MCF 10A (cell line): ENCODE measurements at places on chromosomes 7 and 10. TPM values are rescaled to one million over a fixed set of nuclear protein-coding genes. Genes with fewer than 3 reads are reported as not detected.

DNA sequence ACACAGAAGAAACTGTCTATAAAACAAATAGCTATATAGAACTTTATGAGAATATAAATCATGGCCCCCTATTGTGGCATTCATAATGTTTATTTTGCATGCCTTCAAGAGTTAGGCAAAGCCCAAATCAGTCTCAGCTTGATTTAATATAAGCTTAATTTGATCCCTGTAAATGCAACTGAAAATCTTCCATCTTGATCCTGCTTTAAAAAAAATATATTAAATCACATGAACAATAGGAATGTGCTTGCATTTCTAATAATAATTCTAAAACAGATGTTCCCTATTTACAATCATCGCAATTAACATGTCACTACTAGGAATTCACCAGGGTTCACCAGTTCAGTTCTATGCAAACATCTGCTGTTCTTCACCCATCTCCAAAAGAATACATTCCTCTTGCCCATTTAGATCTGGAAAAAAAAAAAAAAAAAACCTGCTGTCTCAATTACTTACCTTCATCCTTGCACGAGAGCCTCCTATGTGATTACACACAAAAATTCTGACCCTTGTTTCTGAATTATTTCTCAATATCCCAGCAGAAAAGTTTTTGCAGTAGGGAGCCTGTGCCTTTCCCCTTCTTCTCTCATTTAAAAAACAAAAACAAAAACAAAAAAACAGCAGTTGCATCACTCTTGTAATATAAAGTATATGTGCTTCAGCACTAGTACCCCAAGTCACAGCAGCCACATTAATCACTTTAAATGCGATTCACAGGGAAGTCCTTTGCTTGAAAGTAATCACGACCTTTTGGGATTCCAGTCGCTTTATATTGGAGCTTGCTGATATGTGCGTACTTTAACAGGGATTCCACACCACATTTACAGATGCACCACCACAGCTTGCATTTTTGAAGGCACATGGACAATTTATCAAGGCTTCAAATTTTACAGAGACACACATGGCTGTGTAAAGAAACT, 194.8 kb upstream of the KMT2E start:
- peaks cover 47% of the 10 kb centered on the region for H3K27me3 ChIP-seq
- no peak for DNase-seq
- H3K27ac ChIP-seq = no peak overlapping the region
- no peaks in the 10 kb centered on the region for H3K36me3 ChIP-seq

DNA sequence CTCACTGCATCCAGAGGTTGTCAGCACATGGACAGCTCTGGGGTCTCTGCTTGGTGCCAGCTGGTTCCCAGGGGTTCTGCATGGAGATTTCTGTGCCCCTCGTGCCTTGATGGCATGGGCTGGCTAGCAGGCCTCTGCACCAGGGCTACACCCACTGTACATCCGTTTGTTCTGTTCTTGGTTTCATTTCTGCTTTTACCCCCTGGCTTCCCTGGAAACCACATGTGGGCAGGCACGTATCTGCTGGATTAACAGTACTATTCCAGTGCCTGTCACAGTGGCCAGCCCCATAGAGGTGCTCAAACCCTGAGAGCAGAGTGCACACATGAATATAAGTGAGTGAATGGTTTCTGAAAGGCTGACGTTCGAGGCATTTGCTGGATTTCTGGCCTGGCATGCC, 207.2 kb upstream of the GPR26 start:
- H3K4me3 ChIP-seq = no peak overlapping the region
- H3K36me3 ChIP-seq = no peaks in the 10 kb centered on the region
- peaks cover 3% of the 10 kb centered on the region for H3K27me3 ChIP-seq
- no peaks in the 10 kb centered on the region for H3K4me1 ChIP-seq
- no peak for DNase-seq

DNA sequence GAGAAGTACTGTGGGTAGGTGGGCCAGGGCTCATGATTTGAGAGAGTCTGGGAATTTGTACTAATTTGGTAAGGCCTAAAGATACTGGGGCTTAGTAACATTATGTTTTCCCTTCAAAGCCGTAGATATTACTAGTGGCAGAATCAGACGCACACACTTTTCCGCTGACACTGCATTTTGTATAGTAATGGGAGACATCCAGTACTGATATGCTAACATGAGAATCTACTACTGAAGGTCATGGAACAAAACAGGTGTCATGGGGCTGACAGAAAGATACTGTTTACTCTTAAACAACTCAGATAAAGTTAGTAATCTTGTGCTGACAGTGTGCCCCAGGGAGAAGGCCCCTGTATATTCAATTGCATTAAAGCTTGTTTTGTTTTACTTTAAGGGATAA, 11.1 kb upstream of the GIMAP7 start:
- no peaks in the 10 kb centered on the region for H3K27me3 ChIP-seq
- H3K4me1 ChIP-seq = no peaks in the 10 kb centered on the region
- H3K4me3 ChIP-seq = no peak overlapping the region
- no peaks in the 10 kb centered on the region for H3K36me3 ChIP-seq

- peaks cover 86% of the 10 kb centered on the region for H3K36me3 ChIP-seq
- DNase-seq = no peak
- no peak overlapping the region for H3K27ac ChIP-seq
- no peaks in the 10 kb centered on the region for H3K27me3 ChIP-seq
Observed at GRCh38 chr7:149014309-149014708, 14.0 kb downstream of the PDIA4 start.

- H3K27me3 ChIP-seq = no peaks in the 10 kb centered on the region
- H3K4me1 ChIP-seq = no peaks in the 10 kb centered on the region
- no peaks in the 10 kb centered on the region for H3K36me3 ChIP-seq
- H3K27ac ChIP-seq = no peak overlapping the region
Observed at GRCh38 chr7:107627002-107627401, 33.6 kb upstream of the SLC26A4 start.

- no peak overlapping the region for H3K4me3 ChIP-seq
- no peaks in the 10 kb centered on the region for H3K27me3 ChIP-seq
- H3K4me1 ChIP-seq = no peaks in the 10 kb centered on the region
- no peak overlapping the region for H3K27ac ChIP-seq
- H3K36me3 ChIP-seq = no peaks in the 10 kb centered on the region
- DNase-seq = no peak
Observed at GRCh38 chr10:17368708-17369272, 85.6 kb downstream of the ST8SIA6 start.

DNA sequence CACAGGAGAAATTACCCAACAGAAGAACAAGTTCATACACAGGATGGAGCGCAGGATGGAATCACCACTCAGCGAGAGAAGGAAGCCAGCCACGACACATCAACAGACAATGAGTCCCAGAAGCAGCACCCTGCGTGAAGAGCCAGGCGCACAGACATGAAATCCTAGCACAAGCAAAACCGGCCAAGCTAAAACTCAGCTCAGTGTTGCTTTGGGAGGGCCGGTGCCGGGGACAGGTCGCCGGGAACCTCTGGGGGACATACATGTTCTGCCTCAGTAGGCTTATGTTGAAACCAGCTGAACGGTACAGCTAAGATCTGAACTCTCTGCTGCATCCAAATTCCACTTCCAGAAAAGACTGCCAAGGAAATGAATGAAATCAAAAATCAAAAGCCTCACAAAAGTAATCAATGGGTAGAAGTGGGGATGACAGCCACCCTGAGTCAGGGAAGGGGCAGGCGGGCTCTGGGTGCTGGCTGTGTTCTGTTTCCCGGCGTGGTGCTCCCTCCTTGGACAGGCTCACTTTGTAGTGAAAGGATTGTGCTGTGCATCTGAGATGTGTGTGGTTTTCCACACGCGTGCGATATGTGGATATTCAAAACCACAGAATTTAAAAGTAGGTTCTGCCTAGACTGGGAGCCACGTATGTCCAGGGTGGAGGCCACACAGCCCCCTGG, 114.7 kb downstream of the PDGFA start:
- H3K27me3 ChIP-seq = peaks cover 70% of the 10 kb centered on the region
- no peak for DNase-seq
- H3K27ac ChIP-seq = no peak overlapping the region

GRCh38 chr7:137870684-137871083, 23.9 kb upstream of the DGKI start:
- DNase-seq = no peak
- H3K27ac ChIP-seq = no peak overlapping the region

GRCh38 chr10:23051855-23052331, 43.5 kb upstream of the MSRB2 start:
- peaks cover 17% of the 10 kb centered on the region for H3K4me1 ChIP-seq
- no peak for DNase-seq
- no peaks in the 10 kb centered on the region for H3K36me3 ChIP-seq
- H3K27me3 ChIP-seq = no peaks in the 10 kb centered on the region

- DNase-seq = no peak
- H3K27ac ChIP-seq = no peak overlapping the region
- no peaks in the 10 kb centered on the region for H3K27me3 ChIP-seq
- no peaks in the 10 kb centered on the region for H3K36me3 ChIP-seq
- no peaks in the 10 kb centered on the region for H3K4me1 ChIP-seq
Observed at GRCh38 chr10:118145256-118145655, 98.5 kb upstream of the RAB11FIP2 start.

GRCh38 chr7:134636008-134636449, 10.6 kb upstream of the BPGM start:
- peaks cover 20% of the 10 kb centered on the region for H3K4me1 ChIP-seq
- H3K4me3 ChIP-seq = no peak overlapping the region
- no peaks in the 10 kb centered on the region for H3K27me3 ChIP-seq
- DNase-seq = no peak
- H3K27ac ChIP-seq = no peak overlapping the region

- H3K4me1 ChIP-seq = no peaks in the 10 kb centered on the region
- no peaks in the 10 kb centered on the region for H3K36me3 ChIP-seq
- no peak overlapping the region for H3K27ac ChIP-seq
- DNase-seq = no peak
- H3K27me3 ChIP-seq = peaks cover 48% of the 10 kb centered on the region
Observed at GRCh38 chr7:31078363-31078990, 26.4 kb downstream of the ADCYAP1R1 start.

DNA sequence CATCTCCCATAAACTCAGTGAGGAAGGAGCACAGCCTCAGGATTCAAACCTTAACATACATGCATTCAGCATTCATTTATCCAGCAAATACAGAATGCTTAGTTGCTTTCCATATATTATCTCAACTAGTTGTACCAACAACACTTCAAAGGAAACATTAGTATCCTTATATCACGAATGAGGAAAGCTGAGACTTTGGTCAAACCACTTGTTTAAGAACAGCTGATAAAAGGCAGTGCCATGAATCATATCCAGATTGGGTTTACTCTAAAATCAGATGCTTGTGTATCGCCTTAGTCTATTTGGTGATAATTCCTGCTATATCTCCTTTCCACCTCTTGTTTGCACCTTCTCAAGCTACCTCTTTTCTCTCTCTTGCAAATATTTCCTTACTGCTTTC, 1.9 kb upstream of the CPED1 start:
- H3K27me3 ChIP-seq = peaks cover 36% of the 10 kb centered on the region
- DNase-seq = no peak
- H3K36me3 ChIP-seq = no peaks in the 10 kb centered on the region
- H3K4me1 ChIP-seq = peaks cover 13% of the 10 kb centered on the region
- H3K4me3 ChIP-seq = no peak overlapping the region

GRCh38 chr7:90172121-90172520, 17.9 kb downstream of the STEAP1 start:
- no peaks in the 10 kb centered on the region for H3K4me1 ChIP-seq
- no peaks in the 10 kb centered on the region for H3K36me3 ChIP-seq
- no peak overlapping the region for H3K4me3 ChIP-seq
- no peak overlapping the region for H3K27ac ChIP-seq
- DNase-seq = no peak
- no peaks in the 10 kb centered on the region for H3K27me3 ChIP-seq

GRCh38 chr10:30970760-30971460, 60.8 kb downstream of the ZNF438 start:
- no peaks in the 10 kb centered on the region for H3K27me3 ChIP-seq
- no peak for DNase-seq
- H3K4me1 ChIP-seq = peaks cover 8% of the 10 kb centered on the region
- H3K27ac ChIP-seq = no peak overlapping the region
- H3K36me3 ChIP-seq = no peaks in the 10 kb centered on the region

DNA sequence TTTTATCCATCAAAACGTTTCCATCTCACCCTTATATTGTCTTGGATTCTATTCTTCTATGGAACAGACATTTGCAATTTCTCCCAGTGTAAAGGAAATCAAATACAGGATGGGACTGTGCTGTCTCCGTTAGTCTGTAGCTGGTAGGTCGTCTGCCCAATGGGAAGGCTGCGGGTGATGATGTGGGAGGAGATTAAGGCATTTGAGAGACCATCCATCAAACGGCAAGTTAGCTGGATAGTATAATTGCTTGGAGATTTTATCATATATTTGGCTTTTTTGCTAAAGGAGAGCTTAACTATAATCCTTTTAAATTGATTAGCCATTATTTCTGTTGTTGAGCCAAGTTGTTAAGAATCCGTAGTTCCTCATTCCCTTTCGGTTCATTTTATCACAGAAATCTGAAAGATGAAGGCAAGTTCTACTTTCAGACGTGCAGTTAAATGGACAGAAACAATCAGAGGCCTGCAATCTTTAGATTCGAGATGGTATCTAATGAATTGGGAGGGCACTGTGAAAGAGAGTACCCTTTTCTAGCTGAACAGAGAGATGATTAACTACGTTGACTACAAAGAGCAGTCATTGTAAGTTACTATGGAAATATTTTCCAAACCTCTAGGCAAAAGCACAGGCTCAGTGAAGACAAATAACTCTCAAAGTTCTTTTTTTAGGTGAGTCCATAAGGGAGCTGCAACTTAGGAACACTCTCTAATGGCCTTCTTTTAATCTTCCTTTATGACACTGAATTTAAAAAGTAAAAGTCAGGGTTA, 253.3 kb upstream of the KIAA1217 start:
- no peaks in the 10 kb centered on the region for H3K4me1 ChIP-seq
- H3K27me3 ChIP-seq = peaks cover 39% of the 10 kb centered on the region
- no peak overlapping the region for H3K4me3 ChIP-seq
- no peak for DNase-seq
- H3K36me3 ChIP-seq = no peaks in the 10 kb centered on the region

DNA sequence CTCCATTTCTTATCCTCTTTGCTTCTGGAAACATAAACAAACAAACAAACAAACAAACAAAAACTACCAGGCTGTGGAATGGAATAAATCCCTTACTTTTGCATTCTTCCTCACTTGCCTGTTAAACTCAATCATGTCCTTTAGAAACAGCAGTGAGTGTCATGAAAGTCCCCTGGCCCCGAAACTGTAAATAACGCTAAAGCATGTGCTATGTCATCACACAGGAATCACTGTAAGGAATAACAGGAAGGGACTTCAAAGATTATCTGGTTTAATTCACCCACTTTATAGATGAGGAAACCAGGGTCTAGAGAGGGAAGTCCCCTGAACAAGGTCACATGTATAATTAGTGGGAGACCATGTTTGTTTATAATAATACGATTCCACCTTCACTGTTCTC, 159.4 kb upstream of the MEOX2 start:
- no peaks in the 10 kb centered on the region for H3K4me1 ChIP-seq
- H3K27ac ChIP-seq = no peak overlapping the region
- H3K36me3 ChIP-seq = no peaks in the 10 kb centered on the region
- no peak overlapping the region for H3K4me3 ChIP-seq
- H3K27me3 ChIP-seq = peaks cover 32% of the 10 kb centered on the region
- no peak for DNase-seq

The RHOBTB1 gene
- total RNA-seq = 0.70 and 1.5 TPM in 2 replicates

The CFTR gene
- total RNA-seq = not detected in 2 replicates

The VPS50 gene
- 15.2 and 22.4 TPM in 2 replicates for total RNA-seq

The ITGB8 gene
- total RNA-seq = 25.0 and 38.1 TPM in 2 replicates

The PKD2L1 gene
- not detected in 2 replicates for total RNA-seq

The VWDE gene
- 3.0 and 3.1 TPM in 2 replicates for total RNA-seq

The AQP1 gene
- total RNA-seq = 0.71 TPM in 1 of 2 replicates, not detected in the other

The SEPTIN14 gene
- not detected in 2 replicates for total RNA-seq

The BAIAP2L1 gene
- total RNA-seq = 60.2 and 60.7 TPM in 2 replicates
